Fibroblast of the aortic adventitia (primary cell): ENCODE measurements at places on chromosomes 2 and 18. TPM values are rescaled to one million over a fixed set of nuclear protein-coding genes. Genes with fewer than 3 reads are reported as not detected.

Gene TUBB8B
- total RNA-seq, result not detected in 2 replicates

Gene SERPINB7
- total RNA-seq, result 0.27 TPM in 1 of 2 replicates, not detected in the other

Gene GAL3ST2
- 0.25 TPM in 1 of 2 replicates, not detected in the other for total RNA-seq

Gene MOCOS
- total RNA-seq, result 3.5 and 13.1 TPM in 2 replicates

Gene ALK
- 0.27 and 0.82 TPM in 2 replicates for total RNA-seq

Gene RNU2-63P
- total RNA-seq, result not detected in 2 replicates

Gene PDCD1
- total RNA-seq, result not detected in 2 replicates
